ENCODE measurements at places on chromosomes 6 and 20. TPM values are rescaled to one million over a fixed set of nuclear protein-coding genes. Genes with fewer than 3 reads are reported as not detected.

The SYNGAP1 gene
- polyA plus RNA-seq = 0.28 TPM

The GRM1 gene
- polyA plus RNA-seq = not detected

GRCh38 chr6:10487668-10488327 is 33.4 kb upstream of the GCNT2 start:
- DNase-seq = no peak

DNA sequence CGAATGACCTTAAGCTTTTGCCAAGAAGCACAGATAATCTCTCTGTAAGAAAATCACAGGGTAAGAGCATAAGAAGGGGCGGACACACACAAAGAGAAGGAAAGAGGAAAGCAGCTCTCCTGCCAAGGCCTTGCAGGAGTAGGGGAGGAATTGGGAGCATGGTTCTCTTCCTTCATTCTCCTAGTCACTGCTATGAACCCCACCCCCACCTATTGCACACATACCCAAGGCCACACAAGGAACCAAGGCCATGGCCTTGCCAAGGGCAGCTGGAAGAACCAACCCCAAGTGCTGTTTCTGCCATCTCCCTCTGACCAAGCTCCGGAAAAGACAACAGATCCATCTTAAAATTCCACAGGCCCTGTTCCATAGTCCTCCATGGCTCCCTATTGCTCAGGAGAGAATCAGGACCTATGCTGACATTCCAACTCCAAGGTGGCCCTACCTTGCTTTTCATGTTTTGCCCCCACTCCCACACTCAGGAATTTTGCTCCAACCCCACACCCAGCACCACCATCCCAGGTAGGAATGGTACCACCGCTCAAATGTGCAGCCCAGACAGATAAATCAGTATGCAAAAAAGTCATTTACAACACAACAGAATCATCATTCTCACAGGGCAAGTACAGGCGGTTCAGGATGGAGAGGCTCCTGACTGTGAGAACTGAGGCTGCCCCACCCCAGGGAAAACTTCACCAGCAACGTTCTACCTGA is 31.3 kb downstream of the TRAM2 start:
- no peak for DNase-seq

- no peak for DNase-seq
These were observed 45.2 kb upstream of the BCLAF1 start for GRCh38 chr6:136334853-136335252.

Data from naive B cell (primary cell).